Activated T-cell treated with anti-CD3 and anti-CD28 coated beads, Interleukin-2, amount 50 U/mL, for 1 hour (primary cell): ENCODE measurements at places on chromosomes 16 and 17.

DNA sequence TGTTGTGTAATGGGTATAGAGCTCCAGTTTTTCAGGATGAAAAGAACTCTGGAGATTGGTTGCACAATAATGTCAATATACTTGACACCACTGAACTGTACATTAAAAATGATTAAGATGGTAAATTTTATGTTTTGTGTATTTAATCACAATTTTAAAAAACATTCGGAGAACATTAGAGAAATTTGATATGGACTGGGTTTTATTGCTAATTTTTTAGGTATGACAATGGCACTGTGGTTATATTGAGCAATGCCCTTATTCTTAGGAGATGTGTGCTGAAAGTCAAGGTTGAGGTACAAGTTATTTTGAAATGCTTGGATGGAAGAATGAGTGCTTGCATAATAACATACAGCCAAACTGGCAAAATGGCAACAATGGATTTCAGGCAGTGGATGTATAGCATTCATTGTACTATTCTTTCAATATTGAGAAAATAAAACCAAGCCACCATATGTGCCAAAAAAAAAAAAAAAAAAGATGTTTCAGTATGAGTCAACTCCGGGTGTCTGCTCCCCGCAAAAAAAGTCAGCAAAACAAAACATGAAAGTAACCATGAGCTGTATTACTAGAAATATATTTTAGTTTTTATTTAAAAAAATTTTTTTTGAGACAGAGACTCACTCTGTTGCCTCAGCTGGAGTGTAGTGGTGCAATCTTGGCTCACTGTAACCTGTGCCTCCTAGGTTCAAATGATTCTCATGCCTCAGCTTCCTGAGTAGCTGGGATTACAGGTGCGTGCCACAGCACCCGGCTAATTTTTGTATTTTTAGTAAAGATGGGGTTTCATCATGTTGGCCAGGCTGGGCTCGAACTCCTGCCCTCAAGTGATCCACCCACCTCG lies 19.8 kb downstream of the HOXB1 start:
- DNase-seq, result no peak

GRCh38 chr17:38667099-38667786 lies 7.5 kb downstream of the EPOP start:
- peak; percentile 53 for DNase-seq

DNA sequence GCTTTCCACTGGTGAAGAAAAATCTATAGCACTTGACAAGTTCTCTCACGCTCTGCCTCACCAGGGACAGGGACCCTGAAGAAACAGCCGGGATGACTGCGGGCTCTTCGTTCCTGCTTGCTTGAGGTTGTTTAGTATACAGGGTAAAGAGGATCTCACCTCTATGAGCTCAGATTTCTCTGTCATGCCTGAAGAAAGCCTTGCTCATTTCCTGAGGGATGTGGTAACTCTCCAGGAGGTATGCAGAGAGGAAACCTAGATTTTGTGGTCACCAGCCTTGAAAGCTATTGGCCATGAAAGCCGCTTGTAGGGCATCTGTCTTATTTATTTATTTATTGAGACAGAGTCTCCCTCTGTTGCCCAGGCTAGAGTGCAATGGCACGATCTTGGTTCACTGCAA lies 23.2 kb downstream of the USP43 start:
- no peak for DNase-seq

GRCh38 chr16:83809092-83809491 lies 1.3 kb downstream of the HSBP1 start:
- DNase-seq, result no peak

GRCh38 chr17:29603109-29603674 lies 10.3 kb downstream of the ANKRD13B start:
- no peak for DNase-seq

DNA sequence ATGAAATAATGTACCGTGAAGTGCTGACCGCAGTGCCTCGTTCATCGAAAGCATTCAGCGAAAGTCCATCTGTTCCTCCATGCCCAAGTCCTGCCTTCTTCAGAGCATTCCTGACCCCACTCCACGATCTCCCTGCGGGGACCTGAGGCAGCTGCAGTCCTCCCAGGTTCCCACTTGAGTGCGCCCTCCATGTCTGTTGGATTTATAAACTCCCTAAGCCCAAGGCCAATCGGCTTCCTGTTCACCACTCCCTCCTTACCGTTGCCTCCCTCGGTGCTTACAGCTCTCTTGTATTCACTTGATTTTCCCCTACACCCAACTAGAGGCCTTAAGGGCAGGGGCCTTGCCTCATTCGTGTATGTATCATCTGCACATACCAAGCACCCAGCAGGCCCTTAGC lies 2.8 kb downstream of the RAD51D start:
- no peak for DNase-seq

DNA sequence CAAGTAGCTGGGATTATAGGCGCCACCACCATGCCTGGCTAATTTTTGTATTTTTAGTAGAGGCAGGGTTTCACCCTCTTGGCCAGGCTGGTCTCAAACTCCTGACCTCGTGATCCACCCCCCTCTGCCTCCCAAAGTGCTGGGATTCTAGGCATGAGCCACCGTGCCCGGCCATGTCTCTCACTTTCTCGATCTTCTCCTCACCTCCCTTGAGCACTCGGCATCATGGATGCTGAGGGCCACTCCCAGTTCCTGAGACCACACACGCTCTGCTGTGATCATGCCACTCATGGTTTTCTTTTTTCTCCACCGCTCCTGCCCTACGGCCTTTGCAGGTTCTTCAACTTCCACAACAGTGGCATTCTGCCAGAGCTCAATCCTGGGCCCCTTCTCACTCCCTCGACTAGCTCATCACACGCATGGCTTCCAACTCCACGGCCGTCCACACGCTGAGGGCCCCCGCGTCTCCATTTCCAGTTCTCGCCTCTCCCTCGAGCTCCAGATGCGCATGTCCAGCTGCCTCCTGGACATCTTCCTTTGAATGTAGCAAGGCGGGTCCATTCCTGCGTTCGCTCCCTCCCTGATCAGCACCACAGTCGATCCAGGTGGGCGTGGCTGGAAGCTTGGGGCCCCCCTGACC lies 5.5 kb upstream of the NCBP3 start:
- DNase-seq, result no peak

- DNase-seq, result no peak
Measured at GRCh38 chr16:66206363-66206762, 160.1 kb upstream of the CDH5 start.

- DNase-seq, result no peak
Measured at GRCh38 chr16:81881228-81881627, 102.1 kb downstream of the PLCG2 start.
